ENCODE measurements at places on chromosomes 6 and 20.

- DNase-seq, result no peak
Observed at GRCh38 chr20:14264869-14265268, 72.5 kb downstream of the FLRT3 start.

GRCh38 chr6:38783443-38784228, 68.5 kb downstream of the DNAH8 start:
- no peak for DNase-seq

DNA sequence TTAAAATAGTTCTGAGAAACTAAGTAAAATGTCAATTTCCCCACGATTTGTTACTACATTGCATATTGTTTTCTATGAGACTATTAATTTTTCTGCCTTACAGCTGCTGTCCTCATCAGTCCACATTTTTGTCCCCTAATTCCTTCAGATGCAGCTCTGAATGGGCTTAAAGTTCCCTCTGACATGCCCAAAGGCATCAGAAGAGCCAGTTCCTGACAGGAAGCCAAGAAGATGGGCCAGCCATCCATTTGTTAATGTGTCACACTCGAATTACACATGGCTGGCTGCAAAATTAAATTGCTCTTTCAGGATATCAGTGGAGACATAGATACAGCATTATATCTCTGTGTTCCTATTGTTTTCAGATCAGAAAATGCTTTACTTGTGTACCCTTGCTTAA, 1223.0 kb downstream of the EPHA7 start:
- no peak for DNase-seq

DNA sequence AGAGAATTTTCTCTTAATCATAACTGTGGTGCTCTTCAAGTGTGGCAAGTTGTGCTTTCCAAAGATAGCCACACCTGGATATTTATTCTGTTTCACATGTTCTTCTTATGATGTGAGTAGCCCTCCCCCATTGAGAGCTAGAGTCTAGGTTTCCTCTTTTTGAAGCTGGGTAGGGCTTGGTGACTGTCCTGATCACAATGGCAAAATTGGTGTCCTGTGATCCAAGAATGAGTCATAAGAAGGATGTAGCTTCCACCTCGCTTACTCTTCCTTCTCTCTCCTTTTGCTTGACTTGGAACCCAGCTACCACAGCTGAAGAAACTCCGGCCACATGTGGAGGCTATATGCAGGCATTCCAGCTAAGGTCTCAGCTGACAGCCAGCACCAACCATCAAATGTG, 7.4 kb upstream of the IGF2R start:
- no peak for DNase-seq

DNA sequence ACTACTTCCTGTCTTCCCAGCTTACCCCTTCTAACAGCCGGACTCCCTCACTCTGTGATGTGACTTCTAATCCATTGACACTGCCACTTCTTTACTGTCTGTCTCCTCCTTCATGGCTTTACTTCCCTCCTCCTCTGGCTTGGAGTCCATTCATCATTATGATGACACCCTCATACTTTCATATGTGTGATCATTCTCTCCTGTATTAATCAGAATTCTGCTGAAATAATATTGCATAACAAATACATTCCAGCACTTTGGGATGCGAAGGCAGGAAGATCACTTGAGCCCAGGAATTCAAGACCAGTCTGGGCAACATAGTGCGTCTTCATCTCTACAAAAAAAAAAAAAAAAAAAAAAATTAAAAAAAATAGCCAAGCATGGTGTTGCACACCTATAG, 147.9 kb upstream of the BTBD3 start:
- DNase-seq, result no peak

DNA sequence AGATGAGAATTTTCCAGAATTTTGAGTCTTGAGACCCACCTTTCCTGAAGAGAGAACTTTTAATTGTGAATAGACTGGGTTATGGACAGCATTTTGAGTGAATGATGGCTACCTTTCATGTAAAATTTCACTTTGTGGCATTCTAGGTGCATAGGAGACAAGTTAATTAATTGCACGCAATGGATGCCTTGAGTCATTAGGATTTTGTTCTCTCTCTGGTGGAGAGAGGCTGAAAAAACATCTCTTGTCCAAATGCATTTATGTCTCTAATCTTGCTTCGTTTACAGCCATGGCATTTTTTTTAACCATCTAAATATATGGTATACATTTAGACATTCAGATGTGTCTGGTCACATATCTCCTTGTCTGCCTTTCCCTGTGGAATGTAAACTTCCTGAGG, 3.1 kb downstream of the RHAG start:
- no peak for DNase-seq

DNA sequence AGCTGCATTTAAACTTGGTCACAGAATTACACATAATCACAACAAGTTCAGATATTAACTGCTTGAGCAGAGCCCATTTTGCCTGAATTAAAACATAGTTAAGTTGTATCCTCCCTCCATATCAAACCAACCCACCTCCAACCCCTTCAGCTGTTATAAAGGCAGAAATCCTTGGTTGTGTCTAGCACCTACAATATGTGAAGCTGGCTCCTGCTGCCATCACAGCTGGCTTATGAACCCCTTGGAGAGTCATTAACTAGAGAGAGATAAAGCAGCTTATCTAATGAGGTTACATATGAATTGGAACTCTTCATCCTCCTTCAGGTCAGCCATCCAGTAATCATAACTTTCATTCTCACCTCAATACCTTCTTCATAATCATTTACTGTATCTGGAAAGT, 101.8 kb downstream of the EPHA7 start:
- DNase-seq, result no peak

- DNase-seq, result no peak
Observed at GRCh38 chr20:63086421-63087235, 79.9 kb upstream of the BHLHE23 start.

GRCh38 chr6:123745895-123746294, 57.8 kb upstream of the NKAIN2 start:
- no peak for DNase-seq

DNA sequence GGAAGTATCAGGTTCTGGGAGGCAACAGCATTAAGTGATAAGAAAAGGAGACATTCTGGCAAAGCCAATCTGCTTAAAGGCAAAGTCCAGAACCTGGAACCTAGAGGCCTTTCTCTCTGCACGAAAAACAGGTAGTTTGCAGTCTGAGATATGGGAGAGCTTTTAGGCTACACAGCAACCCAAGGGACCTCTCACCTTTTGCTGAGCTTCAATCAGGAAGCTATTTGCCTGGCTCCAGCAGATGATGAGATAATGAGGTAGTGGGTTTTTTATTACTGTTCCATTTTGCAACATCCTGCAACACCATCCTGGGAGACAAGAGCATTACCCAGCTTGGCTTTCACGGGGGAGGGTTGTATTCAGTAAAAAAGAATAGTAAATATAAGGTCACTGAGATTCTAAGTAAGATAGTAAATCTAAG, 143.1 kb downstream of the ADGRG6 start:
- DNase-seq, result no peak

GRCh38 chr6:106674541-106675229, 45.3 kb downstream of the QRSL1 start:
- no peak for DNase-seq

DNA sequence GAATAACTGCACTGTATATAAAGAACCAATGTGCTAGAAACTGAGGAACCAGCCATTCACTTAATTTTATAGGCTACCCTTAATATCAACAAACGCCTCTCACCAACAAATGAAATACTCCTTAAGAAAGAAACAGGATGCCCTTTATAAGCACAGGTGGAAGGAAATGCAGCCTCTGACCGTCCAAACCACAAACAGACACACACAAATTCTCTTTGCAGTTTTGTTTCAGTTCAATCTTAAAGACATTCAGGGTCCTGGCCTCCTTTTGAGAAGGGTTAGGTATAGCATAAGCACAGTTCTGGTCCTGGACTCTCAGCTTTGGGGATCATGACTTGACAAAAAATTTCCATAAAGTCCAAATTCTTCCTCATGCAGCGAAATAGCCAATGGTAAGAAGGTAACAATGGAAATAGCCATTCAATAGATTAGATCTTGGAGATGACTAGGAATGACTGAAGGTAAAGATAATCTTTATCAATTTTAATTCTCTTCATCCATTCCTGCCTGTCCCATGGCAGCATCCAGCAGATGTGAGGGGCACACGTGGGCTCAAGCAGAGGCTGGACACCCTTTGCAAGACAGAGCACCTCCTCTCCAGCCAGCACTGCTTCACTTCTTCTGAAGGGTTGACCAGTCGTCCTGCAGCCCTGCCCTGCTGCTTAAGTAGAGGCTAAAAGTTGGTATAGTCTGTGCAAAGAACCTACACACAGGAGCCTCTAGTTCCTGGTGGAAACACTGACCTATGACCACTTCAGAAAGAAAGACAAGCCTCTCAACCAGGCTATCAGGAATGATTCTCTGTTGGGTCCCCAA, 123.9 kb downstream of the CD83 start:
- DNase-seq, result no peak

DNA sequence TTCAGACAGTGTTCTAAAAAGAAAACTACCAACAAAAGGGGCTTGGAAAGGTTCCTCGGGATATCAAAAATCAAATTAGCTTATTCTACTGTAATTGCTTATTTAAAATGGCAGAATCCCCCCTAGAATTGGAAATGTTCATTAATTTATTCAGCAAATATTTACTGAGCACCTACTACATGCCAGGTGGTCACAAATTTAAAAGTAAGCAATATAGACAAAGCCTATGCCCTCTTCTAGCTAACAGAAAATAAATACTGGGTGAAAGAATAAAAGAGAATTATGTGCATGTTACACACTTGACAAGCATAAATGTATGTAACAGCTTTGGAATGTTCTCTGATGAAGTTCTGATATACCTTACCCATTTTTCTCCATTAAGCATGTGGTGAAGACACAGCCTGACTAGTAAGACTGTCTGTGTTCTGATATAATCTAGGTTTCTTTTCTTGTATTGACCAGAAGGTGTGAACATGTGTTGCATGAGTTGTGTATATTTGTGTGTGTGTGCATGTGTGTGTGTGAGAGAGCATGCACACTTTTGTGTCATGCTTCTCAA, 606.7 kb upstream of the CITED2 start:
- DNase-seq, result no peak

GRCh38 chr20:63940071-63940471, 16.1 kb downstream of the UCKL1 start:
- no peak for DNase-seq

GRCh38 chr20:63133481-63134091, 82.3 kb downstream of the YTHDF1 start:
- no peak for DNase-seq

- DNase-seq, result no peak
Observed at GRCh38 chr6:134029495-134030455, 22.6 kb downstream of the SLC2A12 start.

DNA sequence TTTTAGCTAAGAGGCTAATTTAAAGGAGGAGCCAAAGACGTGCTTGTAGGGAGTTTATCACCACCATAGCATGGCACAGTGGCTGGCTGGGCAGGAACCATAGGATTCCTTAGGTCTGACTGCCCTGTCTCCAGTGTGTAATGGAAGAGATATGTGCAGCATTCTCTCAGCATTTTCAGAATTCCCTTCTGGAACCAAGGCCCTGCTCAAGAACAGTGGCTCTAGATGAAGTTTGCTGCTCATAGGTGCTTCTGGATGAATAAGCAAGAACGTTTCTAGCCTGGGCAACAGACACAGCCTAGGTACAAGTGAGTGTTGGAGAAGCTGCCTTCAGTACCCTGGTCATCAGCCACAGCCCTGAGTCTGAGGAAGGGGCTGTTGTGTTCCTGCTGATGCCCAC, 69.1 kb downstream of the LCA5 start:
- DNase-seq, result no peak

GRCh38 chr6:38867726-38868125, 152.6 kb downstream of the DNAH8 start:
- DNase-seq, result no peak

DNA sequence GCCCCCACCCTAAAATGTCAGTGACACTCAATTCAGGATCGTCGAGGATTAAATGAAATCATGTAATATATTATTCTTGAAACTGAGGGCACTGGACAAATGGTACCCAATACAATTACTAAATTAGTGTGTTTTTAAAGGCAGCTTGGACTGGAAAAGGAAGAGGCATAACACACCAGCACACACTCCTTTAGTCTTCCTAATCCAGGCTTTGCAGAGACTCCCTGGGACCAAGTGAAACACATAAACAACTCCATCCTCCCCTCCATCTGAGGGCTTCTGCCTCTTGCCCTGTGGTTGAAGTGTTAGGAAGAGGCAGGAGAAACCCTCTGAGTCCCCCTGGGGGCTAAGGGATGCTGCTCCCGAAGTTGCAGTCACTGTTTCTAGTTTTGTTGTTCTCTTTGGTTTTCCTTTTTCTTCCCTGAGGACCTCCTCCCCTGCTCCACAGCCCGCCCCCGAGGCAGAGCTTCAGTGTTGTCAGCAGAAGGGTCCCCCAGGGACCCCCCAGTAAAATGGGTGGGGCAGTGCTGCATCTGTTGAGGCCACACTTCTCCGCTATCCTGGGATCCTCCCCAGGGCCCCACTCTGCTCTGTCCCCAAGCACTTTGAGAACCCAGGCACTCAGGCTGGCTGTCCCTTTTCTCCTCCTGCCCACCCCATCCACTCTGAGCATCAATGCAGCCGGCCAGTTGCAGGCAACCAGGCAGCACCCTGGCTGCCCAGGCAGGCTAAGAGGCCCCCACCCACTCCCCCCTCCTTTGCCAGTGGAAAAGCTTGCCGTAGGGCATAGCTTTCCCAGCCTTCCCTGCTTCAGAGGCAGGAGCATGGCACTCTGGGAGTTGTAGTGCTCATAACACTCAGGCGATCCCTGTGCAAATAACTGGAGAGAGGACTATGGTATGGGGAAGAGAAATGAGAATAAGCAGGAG, 5.9 kb downstream of the TMEM63B start:
- no peak for DNase-seq

GRCh38 chr6:150091476-150091875, 22.6 kb upstream of the ULBP3 start:
- no peak for DNase-seq

DNA sequence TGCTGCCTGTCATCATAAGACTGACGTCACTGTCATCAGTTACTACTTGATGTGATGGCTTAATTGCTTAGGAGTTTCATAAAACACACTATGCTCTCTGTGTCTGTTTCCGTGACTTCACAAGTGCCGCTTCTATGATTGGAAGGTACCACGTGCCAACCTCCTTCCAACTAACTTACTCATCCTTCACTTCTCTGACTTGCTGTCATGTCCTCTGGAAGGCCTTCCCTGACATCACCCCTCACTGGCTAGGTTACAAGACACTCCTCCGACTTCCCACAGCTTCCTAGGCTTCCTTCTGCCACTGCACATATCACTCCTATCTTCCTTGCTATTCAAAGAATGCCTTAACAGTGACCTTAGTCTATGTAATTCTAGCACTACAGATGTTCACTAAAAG, 20.4 kb downstream of the SERINC3 start:
- no peak for DNase-seq

DNA sequence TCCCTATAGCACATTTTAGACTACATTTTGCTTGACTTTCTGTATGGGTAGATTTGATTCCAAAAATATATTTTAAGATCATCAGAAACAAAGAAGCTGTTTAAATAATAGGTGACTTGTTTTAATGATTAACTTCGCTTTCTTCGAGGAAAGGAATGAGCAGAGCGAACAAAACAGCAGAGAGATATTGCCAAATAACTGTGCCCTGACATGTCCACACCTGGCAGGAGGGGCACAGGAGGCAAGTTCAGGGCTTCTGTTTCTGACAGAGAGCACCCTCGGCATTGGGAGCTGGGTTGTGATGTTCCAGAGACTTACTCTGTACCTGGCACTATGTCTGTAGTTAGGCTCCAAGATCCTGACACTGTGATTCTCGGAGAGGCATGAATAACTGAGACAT, 155.7 kb upstream of the SASH1 start:
- DNase-seq, result no peak
